ENCODE measurements at places on chromosomes 13 and 19.

GRCh38 chr19:7648265-7649014 is 11.5 kb downstream of the STXBP2 start:
- DNase-seq, result no peak

GRCh38 chr13:27425158-27425917 is 919 bp downstream of the GTF3A start:
- no peak for DNase-seq

DNA sequence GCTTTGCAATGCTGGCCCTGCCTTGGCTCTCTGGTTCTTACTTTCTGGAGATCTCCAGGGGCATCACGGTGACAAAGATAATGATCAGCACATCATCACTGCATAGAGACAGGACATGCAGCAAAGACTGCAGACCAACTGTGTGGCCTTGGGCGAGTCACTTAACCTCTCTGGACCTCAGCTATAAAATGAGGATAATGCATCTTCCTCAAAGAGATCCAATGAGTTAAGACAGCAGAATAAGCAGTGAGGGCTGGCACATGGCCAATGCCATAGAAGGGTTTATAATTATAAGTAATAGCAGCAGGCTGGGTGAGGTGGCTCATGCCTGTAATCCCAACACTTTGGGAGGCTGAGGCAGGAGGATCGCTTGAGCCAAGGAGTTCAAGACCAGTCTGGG is 2.4 kb downstream of the MAG start:
- no peak for DNase-seq

DNA sequence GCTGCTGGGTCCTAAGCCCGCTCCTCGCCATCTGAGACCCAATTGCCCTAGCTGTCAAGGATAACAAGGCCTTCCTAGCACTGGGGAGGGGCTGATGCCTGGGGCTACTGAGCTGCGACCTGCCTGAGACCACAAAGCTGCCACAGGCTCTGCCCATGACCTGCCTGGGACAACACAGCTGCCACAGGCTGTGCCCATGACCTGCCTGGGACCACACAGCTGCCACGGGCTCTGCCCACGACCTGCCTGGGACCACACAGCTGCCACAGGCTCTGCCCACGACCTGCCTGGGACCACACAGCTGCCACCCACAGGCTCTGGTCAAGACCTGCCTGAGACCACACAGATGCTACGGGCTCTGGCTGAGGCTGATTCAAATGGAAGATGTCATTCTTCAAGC is 54.8 kb downstream of the EPS15L1 start:
- no peak for DNase-seq

GRCh38 chr19:11887611-11888531 is at the start of gene ZNF69:
Gene ZNF69 (plus strand): TSS chr19:11887782. CDS start chr19:11887924, 142 bp downstream.
- DNase-seq, result peak; percentile 51

DNA sequence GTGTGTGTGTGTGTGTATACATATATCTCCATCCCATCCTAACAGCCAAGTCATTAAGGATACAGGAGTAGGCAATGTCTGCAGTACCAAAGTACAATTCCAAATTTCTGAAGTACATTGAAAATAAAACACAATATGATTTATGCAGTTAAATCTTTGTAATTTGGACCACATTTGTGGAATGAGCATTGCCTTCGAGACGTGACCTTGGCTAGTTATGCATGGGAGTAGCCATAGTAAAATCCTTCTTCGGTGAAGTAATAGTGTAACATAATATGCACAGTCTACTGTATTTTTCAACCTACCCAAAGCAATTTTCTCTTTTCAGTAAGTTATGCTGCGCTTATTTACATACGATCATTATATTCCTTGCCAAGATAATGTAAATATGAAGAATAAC is 665.7 kb upstream of the GPC6 start:
- no peak for DNase-seq

GRCh38 chr13:59043016-59043415 is 1120.7 kb downstream of the DIAPH3 start:
- no peak for DNase-seq

DNA sequence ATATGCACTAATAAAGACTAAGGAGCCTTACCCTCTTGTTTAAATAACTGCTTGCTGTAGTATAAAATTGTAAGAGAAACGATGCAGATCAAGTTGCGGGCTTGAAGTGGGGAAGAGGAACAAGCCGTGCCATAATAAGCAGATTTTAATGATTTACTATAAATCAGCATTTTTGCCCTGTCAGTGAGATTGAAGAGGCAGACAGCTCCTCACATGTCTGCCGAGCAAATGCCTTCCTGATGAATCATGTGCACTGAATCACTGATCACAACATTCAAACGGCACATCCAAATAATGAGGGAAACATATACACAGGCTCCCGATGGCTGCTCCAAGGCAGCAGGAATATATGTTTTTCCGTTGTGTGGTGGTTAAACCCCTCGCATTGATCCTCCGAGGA is 282.9 kb downstream of the TSHZ3 start:
- DNase-seq, result no peak

DNA sequence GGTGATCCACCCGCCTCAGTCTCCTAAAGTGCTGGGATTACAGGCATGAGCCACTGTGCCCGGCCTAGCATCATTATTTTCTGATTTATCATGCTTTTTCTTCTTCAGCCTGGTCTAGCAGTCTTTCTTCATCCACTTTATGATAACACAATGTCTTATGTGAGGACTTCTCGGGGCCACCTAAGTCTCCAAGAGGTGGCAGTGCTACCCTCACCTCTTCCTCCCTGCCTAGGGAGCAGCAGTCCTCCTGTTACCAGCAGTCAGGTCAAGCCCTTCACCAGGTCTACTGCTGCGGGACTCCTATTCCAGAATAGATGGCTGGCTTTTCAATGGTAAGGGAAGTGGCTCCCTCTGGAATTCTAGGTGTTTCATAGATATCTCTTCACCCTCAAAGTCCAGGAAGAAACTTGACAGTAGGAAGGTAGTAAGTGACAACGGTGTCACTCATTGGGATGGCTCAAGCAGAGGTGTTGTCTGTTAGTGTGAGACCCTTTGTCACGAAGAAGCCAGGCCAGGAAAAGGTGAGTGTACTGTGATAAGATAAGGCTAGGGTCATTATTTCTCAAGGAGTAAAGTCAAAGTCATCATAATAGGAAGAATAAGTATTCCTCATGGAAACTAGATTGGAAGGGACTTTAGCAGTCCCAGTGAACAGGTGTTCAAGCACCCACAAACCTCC is 164.0 kb downstream of the KLF5 start:
- DNase-seq, result no peak

DNA sequence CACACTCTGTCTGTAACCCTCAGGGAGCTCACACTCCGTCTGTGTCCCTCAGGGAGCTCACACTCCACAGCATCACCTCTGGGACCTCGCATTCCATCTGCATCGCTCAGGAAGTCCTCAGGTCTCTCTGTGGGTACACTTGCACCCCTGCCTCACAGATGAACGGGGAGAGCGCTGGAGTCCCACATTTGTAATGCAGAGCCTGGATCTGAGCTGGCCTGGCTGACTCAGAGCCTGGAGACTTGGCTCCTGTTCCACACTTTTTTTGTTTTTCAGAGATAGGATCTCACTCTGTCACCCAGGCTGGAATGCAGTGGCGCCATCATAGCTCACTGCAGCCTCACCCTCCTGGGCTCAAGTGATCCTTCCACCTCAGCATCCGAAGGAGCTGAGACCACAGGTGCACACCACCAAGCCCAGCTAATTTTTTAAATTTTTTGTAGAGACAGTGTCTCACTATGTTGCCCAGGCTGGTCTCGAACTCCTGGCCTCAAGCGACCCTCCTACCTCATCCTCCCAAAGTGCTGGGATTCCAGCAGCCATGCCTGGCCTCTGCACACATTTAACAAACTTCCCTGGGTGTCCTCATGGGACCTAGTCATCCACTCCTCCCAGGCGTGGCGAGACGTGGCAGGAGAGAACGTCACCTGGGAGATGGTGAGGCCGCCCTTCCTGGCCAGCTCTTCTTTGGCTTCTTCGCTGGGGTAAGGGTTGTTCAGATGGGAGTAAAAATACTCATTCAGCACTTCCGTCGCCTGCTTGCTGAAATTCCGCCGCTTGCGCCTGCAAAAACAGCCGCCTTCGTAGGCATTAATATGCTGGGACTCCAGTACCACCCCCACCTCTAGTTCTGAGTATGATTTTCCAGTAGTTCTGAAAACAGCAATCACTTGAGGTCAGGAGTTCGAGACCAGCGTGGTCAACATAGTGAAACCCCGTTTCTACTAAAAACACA is 31.0 kb downstream of the CILP2 start:
- no peak for DNase-seq

DNA sequence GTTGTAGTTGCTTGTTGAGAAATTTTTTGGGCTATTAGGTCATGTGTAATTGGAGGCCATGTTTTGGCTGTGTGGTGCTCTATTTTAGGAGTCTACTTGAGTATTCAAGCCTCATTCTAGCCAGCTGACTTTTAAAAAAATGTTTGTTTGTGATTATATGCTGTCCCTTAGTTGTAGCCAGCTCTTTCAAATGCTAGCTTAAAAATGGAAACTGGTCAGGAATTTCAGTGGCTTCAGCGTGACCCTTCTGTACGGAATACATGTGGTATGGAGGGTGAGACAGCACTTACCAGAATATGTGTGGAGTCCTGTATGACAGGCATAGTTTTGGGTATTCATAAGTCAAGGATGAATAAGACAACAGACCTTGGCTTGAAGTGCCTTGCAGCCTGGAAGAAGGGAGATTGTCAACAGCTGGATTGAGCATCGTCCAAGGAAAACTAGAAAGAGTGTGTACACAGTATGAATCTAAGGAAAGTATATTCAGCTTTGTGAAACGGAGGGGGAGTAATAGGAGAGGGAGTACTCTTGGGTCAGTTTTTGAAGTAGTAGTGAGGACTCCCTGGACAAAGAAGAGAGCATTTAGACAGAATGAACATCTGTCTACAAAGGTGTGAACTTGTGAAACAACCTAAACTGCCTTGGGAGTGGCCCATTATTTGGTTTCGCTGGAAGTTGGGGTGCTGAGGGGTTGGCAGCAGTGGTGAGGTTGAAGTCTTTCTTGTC is 20.0 kb upstream of the WTIP start:
- DNase-seq, result peak; percentile 34

- DNase-seq, result no peak
Observed at GRCh38 chr19:35303357-35303915, 11.5 kb downstream of the MAG start.

GRCh38 chr13:23477101-23477500 is 43.6 kb upstream of the SACS start:
- no peak for DNase-seq

- DNase-seq, result no peak
Observed at GRCh38 chr13:52447354-52447753, 3.1 kb downstream of the VPS36 start.

DNA sequence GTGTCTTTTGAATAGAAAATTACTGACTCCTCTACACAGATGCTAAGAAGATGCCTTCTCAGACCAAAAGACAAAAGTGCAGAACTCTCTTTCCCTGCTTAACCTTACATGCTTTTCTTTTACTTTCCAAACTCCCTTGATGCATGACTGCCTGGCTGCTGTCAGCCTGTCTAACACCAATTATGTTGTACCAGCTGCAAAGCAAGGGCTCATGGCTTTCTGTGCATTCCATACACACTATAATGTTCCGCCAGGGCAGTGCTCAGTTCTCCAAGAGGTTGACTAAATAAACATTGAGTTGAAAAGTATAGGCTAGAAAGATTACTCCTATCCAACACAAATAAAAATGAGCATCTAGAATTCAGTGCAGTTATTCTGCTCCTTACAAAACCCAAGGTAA is 330.4 kb upstream of the NBEA start:
- DNase-seq, result no peak

GRCh38 chr13:106367361-106367971 is 168.0 kb downstream of the EFNB2 start:
- no peak for DNase-seq

- DNase-seq, result no peak
Observed at GRCh38 chr19:55197528-55197927, 11.8 kb downstream of the PTPRH start.

DNA sequence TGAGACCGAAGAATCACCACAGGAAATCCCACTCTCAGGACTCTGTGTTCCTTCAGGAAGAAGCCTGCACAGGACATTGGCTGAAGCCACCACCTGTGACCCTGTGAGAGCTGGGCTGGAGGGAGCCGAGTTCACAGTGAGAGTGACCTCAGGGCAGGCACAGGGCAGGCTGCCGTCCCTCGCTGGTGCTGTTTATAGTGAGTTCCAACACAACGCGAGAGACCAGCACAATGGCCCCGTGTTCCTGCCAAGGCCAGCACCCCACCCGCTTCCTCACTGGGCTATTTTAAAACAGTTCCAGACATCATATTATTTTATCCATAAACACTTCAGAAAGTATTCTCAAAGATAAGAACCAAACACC is 18.4 kb upstream of the GAS6 start:
- no peak for DNase-seq

DNA sequence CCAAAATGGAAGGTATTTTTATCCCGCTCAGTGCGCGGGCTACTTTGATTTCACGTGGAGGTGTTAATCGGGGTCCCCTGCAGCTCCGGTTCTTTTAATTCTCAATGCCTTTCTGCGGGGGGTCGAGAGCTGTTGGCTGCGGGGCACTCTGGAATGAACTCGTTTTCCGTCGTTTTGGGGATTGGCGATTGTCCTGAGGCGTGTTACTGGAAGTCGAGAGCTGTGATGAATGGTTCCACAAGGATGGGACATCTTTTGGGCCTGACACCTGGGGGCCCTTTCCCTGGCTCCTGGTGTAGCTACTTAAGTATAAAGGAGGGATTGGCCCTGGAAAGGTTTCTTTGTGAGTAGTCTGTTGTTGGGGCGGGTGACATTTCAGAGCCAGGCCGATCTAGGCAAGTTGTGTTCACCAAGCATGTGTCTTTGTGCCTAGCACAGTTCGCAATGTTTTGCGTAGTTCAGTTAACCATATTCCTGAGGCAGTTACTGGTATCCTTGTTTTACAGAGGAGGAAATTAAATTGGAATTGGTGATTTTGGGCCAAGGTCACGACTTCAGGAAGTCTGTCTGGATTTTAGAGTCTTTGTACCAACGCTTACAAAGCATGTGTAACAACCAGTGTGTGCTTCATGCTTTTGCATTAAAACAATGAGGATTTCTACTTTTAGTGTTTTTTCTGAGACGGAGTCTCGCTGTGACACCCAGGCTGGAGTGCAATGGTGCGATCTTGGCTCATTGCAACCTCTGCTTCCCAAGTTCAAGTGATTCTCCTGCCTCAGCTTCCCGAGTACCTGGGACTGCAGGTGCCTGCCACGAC is 846 bp downstream of the RPL13A start:
- no peak for DNase-seq
